ENCODE measurements at places on chromosomes 12 and 14.
A peak's percentile ranks its signal among the peaks of the same experiment; 100 is the strongest.

DNA sequence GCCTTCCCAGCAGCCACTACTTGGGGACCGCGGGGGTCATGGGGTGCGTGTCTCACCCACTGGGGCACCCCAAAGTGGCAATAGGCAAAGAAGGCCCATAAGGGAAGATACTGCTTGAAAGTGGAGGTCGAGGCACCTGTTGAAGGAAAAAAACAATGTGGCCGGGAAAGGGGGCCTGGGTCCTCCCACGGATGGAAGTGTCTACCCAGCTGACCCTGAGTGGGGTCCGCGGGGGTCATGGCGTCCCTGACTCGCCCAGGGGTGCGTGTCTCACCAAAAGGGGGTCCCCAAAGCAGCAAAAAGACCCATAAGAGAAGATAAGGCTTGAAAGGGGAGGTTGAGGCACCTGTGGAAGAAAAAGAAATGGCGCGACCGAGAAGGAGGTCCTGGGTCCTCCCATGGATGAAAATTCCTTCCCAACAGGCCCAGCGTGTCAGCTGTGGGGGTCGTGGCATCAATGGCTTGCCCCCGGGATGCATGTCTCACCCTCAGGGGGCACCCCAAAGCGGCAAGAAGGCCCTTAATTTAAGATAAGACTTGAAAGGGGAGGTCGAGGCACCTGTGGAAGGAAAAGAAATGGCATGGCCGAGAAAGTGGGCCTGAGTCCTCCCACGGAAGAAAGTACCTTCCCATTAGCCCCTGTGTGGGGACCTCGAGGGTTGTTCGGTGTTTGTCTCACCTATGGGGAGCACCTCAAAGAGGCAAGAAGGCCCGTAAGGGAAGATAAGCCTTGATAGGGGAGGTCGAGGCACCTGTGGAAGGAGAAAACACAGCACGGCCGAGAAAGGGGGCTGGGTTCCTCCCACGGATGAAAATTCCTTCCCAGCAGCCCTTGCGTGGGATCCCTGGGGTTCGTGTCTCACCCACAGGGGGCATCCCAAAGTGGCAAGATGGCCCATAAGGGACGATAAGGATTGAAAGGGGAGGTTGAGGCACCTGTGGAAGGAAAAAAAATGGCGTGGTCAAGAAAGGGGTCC, 266.0 kb downstream of the ALG10 start:
- no peak for DNase-seq

DNA sequence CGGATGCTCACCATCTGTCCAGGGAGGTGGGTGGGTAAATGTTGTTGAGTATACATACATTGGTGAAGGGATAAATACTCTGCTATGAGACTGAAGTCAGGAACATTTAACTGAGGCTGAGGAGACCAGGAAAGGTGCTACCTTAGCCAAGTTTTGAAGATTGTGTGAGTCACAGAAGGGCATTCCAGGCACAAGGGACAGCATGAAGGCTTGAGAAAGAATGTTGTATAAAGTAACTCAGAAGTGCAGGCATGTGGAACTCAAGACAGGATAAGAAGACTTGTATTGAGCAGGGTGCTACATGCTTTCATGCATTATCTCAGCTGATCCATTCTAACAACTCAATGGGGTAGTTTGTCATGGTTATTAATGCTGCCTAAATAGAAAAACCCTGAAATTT, 112.7 kb downstream of the IPO8 start:
- no peak for DNase-seq

- no peak for DNase-seq
Observed at GRCh38 chr12:122407208-122407607, 15.3 kb downstream of the CLIP1 start.

- DNase-seq = peak; percentile 89
Observed at GRCh38 chr12:102948941-102949352, 8.5 kb upstream of the ASCL1 start.

DNA sequence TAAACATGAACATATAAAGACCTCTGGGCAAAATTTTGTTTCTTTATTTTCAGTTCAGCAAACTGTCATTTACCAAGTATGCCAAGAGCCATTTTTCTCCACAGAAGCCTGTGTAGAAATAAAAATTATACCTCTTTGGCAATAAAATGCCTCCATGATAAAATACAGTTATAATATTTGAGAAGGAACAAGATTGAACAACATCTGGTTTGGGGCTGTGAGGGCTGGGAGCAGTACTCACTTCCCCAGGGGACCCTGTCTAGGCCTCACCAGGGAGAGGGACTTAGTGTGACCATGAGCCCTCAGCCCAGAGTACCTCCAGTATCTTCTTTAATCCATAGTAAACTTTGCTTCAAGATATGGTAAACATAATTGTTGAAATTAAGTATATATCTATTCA, 65.1 kb downstream of the DAAM1 start:
- DNase-seq = no peak

DNA sequence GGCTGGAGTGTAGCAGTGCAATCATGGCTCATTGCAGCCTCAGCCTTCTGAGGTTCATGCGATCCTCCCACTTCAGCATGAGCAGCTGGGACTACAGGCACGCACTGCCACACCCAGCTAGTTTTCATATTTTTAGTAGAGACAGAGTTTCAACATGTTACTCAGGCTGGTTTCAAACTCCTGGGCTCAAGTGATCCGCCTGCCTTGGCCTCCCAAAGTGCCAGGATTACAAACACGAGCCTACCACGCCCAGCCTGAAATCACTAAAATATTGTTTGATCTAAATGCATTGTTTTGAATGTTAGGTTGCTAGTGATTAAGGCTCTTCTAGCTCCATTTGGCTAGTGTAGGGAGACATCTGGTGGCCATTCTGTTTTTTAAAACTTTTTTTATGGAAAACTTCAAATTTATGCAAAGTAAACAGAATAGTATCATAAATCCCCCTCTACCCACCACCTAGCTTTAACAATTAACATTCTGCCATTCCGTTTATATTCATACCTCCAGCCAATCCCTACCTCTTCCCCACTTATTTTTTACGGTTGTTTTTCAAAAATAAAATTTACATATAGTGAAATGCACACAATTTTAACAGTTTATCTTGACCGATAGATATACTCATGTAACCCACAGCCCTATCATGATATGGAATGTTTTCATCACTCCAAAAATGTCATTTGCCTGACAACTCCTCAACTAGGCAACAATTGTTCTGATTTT, 37.8 kb downstream of the MYO1H start:
- DNase-seq = peak; percentile 82

GRCh38 chr12:111219440-111219839, 149.5 kb downstream of the PHETA1 start:
- no peak for DNase-seq

GRCh38 chr14:105043641-105044040, 21.6 kb downstream of the GPR132 start:
- no peak for DNase-seq

GRCh38 chr14:77498120-77498979, at the start of gene ISM2:
TSS of gene ISM2 (minus strand) at chr14:77498816. CDS start at chr14:77498793, 23 bp downstream.
- peak; percentile 73 for DNase-seq

GRCh38 chr12:114851981-114852380, 168.0 kb upstream of the TBX3 start:
- no peak for DNase-seq

DNA sequence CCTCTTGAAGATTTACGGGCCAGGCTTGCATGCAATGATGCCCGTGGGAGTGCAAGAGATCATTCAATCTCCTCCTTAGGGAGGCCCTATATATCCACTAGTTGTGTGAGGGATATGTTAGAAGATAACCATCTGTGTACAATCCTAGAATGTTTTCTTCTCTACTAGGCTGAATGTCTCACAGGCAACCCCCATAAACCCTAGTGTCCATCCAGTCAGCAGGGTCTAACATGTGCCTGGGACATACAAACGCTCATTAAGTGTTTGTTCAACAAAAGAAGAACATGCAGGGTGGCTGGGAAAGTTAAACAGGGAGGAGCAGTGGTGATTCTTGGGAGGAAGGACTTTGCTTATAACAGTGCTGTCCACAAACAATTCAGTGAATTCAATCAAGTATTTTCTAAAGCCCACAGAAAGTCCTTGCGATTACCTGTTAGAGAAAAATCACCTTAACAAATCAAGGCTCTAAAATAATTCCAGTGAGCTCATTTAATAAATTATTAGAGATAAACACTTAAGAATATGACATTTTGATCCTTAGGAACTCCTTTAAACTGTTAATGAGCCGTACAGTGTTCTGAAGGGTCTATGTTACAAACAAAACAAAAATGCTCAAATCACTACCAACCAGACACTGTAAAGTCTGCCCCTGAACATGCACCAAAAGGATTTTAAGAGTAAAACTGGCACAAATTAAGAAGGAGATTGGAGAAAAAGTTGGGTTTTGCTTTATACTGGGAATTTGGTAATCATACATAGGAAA, 96.6 kb upstream of the FERMT2 start:
- no peak for DNase-seq

DNA sequence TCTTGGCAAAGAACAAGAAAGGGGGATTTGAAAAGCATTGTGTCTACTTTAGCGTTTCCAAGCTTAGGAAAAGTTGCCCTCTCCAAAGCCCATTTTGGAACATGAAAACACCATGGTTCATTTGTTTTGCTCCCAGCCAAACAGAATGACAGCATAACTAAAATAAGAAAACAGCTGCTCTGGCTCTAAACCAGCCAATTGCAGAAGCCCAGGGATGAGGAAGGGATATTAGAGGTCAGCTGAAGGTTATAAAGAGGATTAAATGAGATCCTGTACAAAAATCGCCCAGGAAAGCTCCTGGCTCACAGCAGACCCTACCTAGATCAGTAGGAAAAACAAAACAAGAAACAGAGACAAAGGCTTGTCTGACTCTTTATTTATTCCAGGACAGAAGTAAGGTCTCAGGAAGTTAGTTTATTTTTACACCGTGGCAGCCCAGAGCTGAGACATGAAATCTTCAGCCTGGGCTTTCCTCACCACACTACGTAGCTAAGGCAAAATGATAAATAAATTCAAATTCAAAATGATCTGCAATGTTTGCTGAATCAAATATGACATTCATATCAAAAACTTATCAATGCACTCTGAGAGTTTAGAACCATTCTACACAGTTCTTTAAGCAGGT, 25.9 kb downstream of the SPX start:
- DNase-seq = no peak

All from retina (tissue), 1 donor.